Activated naive CD4-positive, alpha-beta T cell (primary cell): ENCODE measurements at places on chromosomes 12 and 14.

DNA sequence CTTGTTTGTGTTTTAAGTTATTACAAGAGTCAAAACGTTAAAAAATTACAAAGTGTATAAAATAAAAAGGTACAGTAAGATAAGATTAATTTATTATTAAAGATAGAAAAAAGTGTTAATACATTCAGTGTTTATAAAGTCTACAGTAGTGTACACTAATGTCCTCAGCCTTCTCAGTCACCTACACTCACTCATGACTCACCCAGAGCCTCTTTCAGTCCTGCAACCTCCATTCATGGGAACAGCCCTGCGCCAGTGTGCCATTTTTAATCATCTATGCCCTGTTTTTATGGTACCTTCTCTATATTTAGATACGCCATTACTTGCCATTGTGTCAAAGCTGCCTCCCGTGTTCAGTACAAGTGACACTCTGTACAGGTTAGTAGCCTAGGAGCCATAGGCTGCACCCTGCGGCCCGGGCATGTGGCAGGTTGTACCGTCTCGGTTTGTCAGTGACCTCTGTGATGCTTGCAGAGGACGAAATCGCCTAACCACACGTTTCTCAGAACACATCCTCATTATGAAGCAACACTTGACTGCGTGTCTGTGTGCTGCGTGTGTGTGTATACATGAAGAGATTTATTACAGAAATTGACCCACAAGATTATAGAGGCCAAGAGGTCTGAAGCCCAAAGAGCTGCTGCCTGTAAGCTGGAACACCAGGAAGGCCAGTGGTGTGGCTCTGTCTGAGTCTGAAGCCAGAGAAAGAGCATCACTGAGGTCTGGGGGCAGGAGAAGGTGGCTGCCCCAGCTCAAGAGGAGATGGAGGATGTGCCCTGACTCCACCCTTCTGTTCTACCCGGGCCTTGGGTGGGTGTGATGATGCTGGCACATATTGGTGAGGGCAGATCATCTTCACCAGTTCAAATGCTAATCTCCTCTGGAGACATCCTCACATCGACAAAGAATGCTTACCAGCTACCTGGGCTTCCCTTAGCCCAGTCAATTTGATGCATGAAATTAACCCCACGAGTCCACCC, 116.6 kb upstream of the C14orf180 start:
- DNase-seq = no peak

DNA sequence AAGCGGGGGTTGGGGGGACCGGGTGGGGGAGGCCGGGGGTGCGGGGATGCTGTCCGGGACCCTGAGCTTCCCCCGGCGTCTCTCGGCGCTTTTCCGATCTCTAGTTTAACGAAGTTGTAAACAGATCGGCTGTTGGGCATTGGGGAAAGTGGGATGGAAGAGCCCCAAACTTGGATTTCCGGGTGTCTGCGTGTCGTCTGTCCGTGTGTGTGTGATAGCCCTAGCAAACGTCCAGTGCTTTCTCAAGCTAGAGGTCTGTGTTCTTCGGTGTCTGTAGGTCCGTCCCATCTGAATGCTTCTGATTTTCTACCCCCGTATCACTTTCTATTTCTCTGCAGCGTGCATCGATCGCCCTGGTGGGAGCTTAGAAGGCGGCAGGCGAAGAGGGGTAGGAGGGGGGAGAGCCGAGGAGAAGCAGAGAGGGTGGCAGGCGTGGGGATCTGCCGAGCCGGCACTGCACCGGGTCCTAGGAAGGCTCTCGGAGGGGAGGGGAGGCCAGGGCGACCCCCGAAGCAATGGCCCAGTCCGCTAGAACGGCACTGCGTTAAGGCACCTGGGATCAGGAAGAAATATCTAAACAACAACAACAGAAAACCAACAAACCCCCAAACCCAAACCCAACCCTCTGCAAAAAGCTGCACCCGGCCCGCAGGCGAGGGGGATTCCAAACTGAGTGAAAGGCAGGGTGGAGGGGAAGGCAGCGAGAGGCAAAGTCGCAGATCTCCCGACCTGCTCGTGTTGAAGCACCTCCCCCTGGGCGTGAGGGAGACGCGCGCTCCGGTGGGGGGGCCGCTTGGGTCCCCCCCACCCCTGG, 1.0 kb downstream of the KCNA1 start:
- no peak for DNase-seq

- peak; percentile 74 for DNase-seq
Observed at GRCh38 chr12:14803011-14803829, at the start of the genes C12orf60 and WBP11. TSS of gene C12orf60 (plus strand) at chr12:14803670. CDS start at chr12:14822936, 19,266 bp downstream. TSS of gene WBP11 (minus strand) at chr12:14803478. CDS start at chr12:14801383, 2,095 bp downstream.

DNA sequence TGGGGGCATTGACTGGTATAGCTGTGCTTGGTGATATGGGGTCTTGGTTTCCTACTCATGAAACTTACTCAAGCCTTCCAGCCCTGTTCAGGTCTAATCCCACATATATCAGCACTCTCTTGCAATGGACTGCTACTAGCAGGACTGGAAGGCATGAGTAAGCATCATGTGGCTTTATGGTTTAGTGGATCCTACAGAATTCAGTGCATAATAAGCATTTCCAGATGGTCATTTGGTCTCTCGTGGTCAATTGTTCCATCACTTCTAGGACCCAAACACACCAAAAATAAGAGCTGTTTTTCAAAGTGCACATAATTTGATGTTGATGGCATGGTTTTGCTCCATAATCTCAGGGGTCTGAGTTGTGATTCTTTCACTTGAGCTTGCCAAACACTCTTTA, 114.4 kb downstream of the LMNTD1 start:
- no peak for DNase-seq

DNA sequence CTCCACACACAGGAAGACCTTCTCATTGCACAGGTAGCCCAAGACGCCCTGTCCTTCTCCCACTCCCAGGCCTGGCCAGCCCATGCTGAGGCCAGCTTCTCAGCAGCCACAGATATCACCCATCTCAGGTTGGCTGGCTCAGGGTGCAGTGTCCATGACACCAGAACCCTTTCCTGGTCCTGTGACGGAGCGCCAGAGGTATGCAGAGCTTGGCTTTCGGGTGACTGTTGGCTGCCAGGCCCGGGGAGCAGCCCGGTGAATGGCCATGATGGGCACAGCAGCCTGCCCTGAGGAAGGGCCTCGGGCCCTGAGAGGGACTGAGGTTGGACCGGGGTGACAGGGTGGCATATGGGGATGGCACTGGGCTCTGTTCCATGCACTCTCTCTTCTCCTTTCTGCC, 173.4 kb downstream of the TSPAN9 start:
- DNase-seq = no peak

DNA sequence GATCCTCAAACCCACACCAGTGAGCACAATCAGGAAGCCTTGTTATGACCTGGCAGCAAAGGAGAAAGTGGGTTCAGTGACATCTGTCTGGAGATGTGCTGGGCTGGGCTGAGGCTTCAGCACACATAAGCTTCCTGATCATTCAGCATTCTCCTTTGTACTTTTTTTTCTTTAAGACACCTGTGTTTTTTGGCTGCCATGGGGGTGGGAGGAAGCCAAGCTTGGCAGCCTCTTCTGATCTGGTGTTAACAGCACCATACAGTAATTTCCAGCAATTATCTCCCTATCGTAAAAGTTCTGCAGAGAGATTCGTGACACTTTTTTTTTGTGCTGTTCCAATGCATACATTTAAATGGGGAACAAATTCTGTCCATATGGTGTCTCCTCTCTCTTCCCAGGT, 38.9 kb upstream of the RASSF3 start:
- DNase-seq = no peak

- DNase-seq = peak; percentile 69
Observed at GRCh38 chr12:51951199-51951842, at the start of gene ACVR1B. TSS of gene ACVR1B (plus strand) at chr12:51951699. CDS start at chr12:51951744, 45 bp downstream.

- DNase-seq = no peak
Observed at GRCh38 chr14:32728526-32728925, 210.2 kb upstream of the NPAS3 start.

GRCh38 chr12:43760396-43760795, 1.6 kb downstream of the IRAK4 start:
- no peak for DNase-seq

GRCh38 chr14:23524954-23525353, 26.6 kb downstream of the ZFHX2 start:
- no peak for DNase-seq

DNA sequence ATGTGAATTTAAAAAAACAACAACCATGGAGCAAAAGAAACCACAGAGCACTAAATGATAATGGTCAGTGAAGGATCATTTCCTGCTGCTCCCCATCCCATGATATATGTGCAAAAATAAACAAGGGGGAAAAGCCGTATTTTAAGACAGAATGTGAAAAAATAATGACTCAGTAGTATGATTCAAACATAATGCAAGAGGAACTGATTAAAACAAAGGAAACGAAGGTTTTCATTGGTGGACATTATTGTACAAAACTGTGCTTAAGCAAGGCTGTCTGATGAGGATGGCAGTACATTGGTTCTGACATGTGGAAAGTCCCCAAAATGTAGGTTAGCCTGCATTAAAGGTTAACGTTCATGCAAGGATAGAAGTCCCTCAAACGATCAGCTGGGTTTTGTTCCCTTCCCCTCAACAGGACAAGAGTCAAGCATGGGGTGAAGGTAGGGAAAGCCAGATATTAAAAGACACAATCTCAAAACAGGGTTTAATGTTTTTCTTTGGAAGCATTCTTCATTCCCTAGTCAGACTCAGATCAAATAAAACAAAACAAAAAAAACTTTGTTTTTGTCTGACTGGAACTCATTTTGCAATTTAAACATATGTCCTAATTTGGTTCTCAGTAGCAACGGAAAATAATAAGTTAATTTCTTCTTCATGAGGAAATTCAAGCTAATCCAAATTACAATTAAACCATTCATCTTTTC, 26.3 kb upstream of the PTGDR start:
- no peak for DNase-seq

DNA sequence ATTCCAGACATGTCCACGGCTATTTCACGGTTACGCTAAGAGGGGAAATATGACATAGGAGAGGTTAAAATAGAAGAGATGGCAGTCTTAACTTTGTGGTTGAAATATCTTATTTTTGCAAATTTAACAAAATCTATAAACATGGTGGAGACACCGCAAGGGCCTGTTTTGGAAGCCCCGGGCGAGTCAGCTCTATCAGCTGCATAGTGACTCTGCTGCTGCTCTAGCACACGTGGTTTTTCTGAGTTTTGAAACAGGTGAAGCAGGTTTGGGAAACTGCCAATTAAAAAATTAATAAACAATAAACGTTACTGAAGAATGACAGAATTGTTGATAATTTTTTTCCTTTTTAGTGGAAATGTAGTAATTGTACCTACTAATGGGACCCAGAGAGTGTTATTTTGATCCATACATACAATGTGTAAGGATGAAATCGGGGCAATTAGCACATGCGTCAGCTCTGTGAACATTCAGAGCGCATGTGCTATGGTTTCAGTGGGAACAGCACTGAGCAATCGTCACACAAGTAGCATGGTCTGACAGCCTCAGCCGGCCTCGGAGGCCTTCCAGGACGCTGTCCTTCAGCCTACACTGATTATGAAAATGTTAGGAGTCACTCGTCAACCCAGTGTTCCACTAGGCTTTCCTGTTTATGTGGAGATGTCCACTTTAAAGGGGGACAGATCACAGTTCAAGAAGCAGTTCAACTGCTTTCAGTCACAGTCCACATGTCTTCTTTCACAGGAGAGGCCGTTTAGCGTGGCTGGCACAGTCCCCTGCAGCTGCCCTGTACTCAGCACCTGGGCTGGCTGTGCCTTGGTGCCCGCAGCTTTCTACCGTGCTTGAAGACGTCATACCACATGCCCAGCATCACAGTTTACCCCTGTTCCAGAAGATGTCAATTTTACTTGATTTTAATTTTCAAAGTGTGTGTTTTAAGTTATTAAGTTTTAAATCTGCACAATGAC, 51.8 kb downstream of the MOK start:
- DNase-seq = no peak

DNA sequence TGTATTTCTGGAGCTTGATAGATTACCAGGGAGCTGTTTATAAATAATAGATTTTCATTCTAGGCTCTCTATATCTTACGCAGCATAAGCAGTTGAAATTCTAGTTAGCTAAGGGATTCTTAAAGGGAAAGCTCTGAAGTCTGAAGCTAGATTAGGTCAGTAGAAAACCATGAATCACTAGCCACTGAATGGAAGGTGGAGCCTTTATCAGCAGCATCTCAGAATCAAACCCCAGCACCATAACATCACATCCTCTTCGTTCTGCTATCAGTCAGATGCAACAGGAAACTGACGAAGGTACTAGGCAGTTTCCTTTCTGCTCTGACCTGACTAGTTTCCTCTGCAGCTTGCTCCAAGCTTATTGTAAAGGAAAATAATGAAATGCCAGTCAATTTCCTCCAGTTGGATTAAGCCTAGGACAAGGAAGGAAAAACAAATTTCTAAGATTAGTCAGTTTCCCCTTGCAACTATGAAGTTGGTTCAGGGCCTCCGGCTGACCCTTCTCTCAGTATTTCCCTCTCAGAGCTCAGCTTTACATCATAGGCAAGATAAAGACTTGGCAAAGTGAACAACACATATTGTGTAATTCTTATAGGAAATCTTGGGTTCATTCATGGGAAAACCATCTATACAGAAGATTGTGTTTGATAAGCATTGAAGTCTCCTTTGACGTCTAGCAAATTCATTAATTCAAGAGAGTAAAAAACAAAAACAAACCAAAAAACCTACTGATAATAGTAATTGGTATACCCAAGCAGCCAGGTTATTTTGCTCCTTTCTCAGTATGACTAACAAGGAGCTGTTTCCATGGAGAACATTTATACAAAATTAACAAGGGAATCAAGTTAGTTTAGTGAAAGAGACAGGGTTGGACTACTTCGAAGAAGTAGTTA, 43.4 kb upstream of the CFAP54 start:
- DNase-seq = no peak

DNA sequence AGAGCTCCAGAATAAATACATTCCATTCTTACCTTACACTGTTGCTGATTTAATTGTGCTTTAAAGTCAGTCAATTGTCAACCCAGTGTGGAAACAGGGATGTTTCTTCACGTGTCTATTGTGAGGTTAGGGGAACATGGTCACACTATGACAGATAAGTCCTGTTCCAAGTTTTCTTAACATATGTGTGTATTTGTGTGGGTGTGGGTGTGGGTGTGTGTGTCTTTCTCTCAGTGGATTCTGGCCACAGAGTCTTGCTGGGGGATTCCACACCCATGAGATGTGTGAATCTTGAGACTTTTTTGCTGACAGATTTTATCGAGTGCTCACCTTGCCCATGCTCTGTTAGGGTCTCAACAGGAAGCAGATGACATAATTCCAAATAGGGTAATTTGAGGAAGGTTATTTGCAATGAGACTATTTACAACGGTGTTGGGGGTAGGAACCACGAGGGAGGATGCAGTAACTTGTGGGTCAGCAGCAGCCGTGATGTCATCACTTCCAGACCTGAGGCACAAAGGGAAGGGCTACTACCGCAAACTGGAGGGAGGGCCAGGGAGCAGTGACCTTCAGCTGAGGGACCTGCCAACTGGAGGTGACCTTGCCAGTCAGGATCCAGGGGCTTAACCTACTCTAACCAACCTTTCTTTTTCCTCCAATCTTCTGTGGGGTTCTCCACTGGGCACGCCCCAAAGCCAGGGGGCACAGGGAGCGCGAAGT, 1.9 kb upstream of the VRK1 start:
- no peak for DNase-seq

DNA sequence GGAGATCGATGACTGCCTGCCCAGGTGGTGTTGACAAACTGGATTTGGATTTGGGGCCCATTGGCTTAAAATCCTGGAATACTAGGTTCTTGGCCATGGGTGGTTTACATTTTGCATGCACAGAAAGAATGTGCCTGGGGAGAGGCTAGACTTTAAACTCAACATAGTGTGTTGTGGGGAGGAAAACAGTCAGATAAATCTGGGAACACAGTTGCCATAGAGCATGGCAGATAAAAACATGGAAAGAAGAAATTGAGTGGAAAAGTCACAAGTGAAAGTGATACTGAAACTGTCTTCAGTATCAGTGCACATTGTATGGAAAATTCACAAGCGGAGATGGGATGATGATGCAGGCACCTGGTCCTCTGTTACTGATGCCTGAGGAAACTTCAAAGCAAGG, 95.2 kb downstream of the SSPN start:
- no peak for DNase-seq

GRCh38 chr14:55936691-55937090, 181.5 kb upstream of the PELI2 start:
- DNase-seq = no peak
